Esophagus muscularis mucosa (tissue), 4 donors: ENCODE measurements at places on chromosomes 3 and 15. TPM values are rescaled to one million over a fixed set of nuclear protein-coding genes. Genes with fewer than 3 reads are reported as not detected.

PCLAF gene
- not detected for total RNA-seq

TTBK2 gene
- total RNA-seq = 33.0 TPM

ATP13A5 gene
- not detected for total RNA-seq

PTH1R gene
- total RNA-seq = 21.6 TPM

DNA sequence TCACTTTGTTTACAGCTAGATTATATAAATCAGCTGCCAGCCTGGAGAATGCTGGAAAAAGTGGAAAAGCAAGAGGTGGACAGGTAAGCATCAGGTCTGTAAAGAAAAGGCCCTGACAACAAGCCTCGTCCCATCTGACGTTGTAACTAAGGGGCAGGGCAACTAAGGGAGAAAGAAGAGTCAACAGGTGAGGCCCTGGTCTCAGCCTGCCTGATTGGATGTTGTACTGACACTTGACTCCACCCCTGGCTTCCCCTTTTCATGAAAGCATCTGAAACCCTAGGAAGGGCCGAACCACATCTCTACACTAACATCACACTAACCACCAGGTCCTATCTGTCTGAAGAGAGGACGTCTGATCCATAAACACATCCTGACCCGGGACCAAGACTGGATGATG lies 357.6 kb upstream of the CFAP20DC start:
- no peaks in the 10 kb centered on the region for H3K27me3 ChIP-seq
- no peak for DNase-seq
- no peaks in the 10 kb centered on the region for H3K36me3 ChIP-seq
- no peak overlapping the region for H3K4me3 ChIP-seq
- no peak overlapping the region for H3K27ac ChIP-seq

- H3K27me3 ChIP-seq = no peaks in the 10 kb centered on the region
- no peak overlapping the region for H3K27ac ChIP-seq
- no peak overlapping the region for H3K4me3 ChIP-seq
- peaks cover 28% of the 10 kb centered on the region for H3K4me1 ChIP-seq
- DNase-seq = no peak
Measured at GRCh38 chr15:101221902-101222301, 29.9 kb downstream of the CHSY1 start.

DNA sequence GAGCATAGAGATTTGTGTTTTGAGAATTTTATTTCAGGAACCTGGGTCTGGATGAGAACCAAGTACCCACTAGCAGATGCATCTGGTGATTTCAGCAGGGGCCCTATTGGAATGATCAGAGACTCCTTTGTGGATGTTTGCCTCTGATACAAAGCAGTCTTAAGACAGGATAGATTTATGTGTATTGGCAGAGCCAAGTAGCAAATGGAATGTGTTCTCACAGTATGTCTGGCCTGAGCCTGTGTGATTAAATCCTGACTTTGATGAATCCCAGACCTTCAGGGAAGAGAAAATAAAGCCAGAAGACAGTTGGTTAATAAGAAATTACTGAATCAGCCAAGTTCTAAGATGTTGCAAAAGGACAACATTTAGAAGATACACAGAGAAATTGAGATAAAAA lies 755.5 kb upstream of the SEMA6D start:
- no peak overlapping the region for H3K27ac ChIP-seq
- no peak for DNase-seq
- H3K4me1 ChIP-seq = peaks cover 7% of the 10 kb centered on the region
- H3K4me3 ChIP-seq = no peak overlapping the region
- no peaks in the 10 kb centered on the region for H3K27me3 ChIP-seq
- no peaks in the 10 kb centered on the region for H3K36me3 ChIP-seq

- DNase-seq = no peak
- H3K27me3 ChIP-seq = no peaks in the 10 kb centered on the region
- no peak overlapping the region for H3K27ac ChIP-seq
- no peak overlapping the region for H3K4me3 ChIP-seq
- no peaks in the 10 kb centered on the region for H3K36me3 ChIP-seq
Measured at GRCh38 chr15:88221836-88222235, 34.7 kb downstream of the NTRK3 start.

DNA sequence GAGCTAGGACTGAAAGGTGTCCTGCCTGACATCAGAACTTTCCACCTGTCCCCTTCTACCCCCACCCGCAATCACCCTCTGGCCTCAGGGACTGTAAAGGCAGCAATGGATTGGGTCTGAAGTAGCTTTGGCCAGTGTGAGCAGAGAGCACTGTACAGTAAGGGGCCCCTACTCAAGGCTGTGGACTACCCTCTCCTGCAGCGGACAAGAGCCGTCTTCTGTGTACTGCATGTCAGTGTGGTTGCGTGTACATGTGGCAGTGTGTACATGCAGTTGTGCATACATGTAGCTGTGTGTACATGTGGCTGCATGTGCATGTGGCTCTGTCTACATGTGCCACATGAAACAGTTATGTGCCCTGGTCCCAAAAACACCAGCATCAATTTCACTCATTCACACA lies 205.9 kb upstream of the LINGO1 start:
- no peak overlapping the region for H3K4me3 ChIP-seq
- no peaks in the 10 kb centered on the region for H3K36me3 ChIP-seq
- no peaks in the 10 kb centered on the region for H3K27me3 ChIP-seq
- DNase-seq = no peak
- H3K27ac ChIP-seq = no peak overlapping the region

DNA sequence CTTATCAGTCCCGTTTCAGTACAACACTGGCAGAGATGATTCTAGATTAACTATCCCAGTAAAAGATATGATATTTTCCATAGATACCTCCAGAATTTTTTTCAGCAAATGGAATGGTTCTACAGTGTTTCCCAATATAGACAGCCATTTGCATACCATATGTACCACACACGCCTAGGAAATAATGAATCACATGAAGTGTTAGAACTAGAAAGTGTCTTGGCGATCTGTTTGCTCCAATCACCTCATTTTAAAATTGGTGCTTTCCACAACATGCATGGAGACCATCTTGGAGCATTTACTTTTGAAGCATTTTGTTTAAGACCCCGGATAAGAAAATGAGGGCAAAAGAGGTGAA lies 2.0 kb downstream of the C2CD4A start:
- H3K36me3 ChIP-seq = no peaks in the 10 kb centered on the region
- peak overlapping the region; percentile 60 for H3K4me3 ChIP-seq
- H3K4me1 ChIP-seq = peaks cover 24% of the 10 kb centered on the region
- DNase-seq = no peak
- no peak overlapping the region for H3K27ac ChIP-seq

DNA sequence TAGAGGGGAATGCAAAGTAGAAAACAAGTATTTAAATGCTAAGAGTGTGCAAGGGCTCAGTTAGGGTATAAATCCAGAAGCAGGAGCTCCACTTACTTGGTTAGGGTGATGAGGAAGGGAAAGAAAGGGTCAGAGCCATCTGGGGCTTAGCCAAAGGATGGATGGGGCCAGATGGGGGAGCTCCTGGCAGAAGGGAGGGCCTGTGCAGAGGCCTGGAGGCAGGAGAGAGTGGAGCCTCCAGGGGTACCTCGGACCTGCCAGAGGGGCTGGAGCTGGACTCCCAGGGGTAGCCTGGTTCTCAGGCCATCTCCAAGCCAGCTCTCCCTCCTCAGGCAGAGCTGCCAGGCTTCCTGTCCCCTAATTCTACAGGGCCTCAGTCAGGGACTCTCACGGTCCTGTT lies 506.3 kb downstream of the SHQ1 start:
- H3K27me3 ChIP-seq = no peaks in the 10 kb centered on the region
- no peaks in the 10 kb centered on the region for H3K36me3 ChIP-seq
